ENCODE measurements at places on chromosomes 12 and 14.

GRCh38 chr12:92224685-92225331 lies 79.2 kb upstream of the BTG1 start:
- DNase-seq, result no peak

DNA sequence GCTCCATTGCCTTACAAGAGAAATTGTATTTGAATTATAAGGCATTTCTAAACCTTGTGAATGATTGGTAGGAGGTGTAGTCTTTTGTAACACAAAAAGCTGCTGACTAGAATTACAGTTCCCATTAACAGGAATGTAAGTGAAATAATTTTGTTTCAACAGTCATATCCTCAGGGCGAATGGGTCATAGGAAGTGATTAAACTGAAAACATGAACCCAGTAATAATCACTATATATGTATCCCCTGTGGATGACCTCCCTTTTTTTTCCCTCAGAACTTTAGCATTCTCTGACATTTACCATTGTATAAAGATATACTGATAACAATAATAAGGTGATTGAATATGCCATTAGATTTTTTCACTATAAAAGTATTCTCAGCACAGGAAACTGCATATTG lies 312.3 kb downstream of the ATP23 start:
- no peak for DNase-seq

DNA sequence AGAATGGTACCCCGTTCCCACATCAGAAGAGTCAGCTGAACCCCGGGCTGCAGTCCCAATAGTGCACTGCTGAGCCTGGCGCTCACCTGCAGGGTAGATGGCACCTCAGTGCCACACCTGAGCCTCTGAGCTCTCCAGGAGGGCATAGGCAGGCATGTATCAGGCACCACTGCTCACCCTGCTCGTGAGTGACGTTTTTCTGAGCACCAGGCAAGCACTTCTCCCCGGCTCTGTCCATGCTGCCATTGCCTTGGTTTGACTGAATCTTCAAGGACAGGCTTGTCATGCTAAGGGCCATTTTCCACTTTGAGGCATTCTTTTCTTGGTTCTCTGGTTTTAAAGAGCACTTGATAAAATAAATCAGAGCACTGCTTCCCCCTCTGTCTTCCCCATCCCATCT lies 161.6 kb upstream of the PRMT8 start:
- no peak for DNase-seq

GRCh38 chr12:105887131-105887530 lies 251.6 kb downstream of the NUAK1 start:
- no peak for DNase-seq

DNA sequence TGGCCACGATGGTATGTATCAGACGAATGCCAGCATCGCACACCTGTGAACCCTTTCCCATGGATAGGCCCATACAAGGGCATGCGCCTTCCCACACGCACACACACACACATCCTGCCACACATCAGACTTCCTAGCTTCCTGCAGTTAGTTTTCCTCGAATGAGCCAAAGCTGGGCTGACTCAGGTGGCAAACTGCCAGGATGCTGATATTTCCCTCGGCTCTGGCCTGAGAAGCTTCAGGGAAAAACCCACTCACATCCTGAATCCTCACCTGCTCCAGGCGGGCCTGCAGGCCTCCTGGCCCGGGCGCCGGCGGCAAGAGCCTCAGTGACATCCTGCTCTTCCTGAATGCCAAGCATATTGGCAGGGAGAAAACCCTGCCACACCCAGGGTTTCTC lies 22.4 kb downstream of the CALM1 start:
- DNase-seq, result peak; percentile 93

DNA sequence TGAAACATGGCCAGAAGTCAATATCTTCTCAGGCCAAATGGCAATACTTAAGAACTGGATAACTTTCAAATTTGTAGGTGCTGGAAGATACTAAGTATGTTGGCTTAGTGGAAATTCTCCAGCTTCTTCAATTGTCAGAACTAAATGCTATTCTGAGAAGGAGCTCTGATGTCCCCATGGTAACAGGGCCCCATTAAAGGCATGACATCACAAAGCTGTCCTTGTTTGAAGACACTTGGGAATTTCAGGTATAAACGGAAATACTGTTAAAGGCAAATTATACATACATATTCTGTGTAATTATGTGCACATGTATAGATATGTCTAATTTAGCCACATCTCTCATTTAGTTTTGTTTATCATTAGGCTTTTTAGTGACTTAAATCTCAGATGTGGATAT lies 210.0 kb upstream of the SEL1L start:
- DNase-seq, result no peak

DNA sequence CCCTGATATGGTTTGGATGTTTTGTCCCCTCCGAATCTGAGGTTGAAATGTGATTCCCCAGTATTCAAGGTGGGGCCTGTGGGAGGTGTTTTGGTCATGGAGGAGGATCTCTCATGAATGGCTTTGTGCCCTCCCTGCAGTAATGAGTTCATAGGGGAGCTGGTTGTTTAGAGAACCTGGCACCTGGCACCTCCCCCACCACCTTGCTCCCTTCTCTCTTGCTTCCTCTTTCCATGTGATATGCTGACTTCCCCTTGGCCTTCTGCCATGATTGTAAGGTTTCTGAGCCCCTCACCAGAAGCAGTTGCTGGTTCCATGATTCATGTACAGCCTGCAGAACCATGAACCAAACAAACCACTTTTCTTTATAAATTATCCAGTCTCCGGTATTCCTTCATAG lies 32.6 kb downstream of the CD163L1 start:
- DNase-seq, result no peak

- no peak for DNase-seq
These were observed 44.0 kb downstream of the TRAFD1 start for GRCh38 chr12:112169161-112169872.

DNA sequence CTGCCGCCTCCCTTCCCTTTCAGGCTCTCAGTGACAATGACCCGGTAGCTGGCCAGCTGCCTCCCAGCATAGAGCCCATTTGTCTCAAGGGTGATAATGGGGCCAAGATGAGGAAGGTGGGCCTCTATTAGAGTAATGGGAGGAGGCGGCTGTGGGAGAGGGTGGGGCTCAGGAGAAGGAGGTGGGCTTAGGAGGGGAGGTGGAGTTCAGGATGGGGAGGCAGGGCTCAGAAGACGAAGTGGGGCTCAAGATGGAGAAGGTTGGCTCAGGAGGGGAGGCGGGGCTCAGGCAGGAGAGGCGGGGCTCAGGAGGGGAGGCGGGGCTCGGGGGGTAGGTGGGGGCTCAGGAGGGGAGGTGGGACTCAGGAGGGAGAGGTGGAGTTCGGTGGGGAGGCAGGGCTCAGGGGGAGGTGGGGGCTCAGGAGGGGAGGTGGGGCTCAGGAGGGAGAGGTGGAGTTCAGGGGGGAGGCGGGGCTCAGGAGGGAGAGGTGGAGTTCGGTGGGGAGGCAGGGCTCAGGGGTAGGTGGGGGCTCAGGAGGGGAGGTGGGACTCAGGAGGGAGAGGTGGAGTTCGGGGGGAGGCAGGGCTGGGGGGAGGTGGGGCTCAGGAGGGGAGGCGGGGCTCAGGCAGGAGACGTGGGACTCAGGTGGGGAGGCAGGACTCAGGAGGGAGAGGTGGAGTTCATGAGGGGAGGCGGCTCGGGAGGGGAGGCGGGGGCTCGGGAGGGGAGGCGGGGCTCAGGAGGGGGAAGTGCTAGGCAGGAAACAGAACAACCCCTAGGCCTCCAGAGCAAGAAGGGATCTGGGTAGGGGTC lies 36.8 kb downstream of the IQSEC3 start:
- DNase-seq, result no peak

DNA sequence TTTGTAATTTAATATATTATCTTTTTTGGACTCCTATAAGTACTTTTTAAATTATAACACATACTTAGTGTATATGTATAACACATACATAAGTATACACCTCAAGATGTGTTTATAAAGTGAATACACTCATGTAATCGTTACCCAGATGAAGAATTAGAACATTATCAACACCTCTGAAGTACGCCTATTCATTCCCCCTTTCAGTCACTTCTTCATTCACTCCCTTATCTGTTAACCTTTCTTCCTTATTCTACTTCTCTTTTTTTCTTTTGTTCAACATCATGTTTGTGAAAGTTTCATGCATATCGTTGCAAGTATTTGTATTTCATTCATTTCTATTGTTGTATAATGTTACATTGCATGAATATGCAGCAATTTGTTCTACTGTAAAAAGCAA lies 98.5 kb downstream of the ARID2 start:
- DNase-seq, result no peak

DNA sequence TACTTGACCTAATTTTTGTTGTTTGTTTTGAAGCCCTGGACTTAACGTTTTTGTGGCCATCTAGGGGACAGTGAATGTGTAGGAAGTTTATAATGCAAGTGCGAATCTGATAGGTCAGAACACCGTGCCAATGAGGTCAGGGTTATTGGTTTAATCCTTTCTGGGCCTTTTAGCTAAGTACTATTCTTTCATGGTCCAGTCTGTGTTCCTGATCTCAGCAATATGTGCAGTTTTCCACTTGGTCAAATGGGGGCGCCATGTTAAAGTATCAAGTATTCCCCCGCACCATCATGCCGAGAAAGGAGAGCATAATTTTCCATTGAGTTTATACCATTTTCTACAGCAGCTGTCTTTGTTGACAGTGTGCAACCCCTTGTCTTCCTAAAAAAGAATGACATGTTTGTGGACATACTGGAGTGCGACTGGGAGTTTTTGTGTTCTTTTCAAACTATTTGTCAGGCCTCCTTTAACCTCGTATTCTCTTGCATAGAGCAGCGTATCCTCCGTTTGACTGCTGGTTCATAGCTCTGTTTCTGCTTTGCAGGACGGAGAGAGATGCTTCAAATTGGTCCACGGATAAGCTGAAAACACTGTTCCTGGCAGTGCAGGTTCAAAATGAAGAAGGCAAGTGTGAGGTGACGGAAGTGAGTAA lies 1.3 kb downstream of the AHSA1 start:
- peak; percentile 37 for DNase-seq

DNA sequence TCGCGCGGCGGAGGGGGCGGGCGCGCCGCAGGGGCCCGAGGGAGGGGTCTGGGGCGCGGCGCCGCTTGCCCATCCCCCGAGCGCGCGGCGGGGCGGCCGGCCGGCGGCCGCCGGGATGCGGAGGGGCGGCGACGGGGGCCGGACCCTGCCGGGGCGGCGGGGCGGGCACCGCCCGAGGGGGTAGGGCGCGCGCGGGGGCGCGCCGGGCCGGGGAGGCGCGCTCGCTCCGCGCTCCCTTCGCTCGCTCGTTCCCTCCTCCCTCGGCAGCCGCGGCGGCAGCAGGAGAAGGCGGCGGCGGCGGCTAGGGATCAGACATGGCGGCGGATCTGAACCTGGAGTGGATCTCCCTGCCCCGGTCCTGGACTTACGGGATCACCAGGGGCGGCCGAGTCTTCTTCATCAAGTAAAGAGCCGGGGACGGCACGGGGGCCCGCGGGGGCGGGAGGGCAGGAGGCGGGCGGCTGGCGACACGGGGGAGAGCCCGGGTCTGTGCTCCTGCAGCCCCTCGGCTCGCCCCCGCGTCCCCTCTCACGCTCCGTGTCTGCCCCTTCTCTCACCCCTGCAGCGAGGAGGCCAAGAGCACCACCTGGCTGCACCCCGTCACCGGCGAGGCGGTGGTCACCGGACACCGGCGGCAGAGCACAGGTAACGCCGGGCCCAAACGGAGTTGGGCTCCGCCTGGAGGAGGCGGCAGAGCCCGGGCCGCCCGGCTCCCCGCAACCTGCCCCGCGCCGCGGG lies at the start of gene PLEKHA5:
Gene PLEKHA5, plus strand, starts transcription at position 248 of the 738 bp plus-strand sequence. Its CDS starts 67 bp downstream, at position 315.
- no peak for DNase-seq

DNA sequence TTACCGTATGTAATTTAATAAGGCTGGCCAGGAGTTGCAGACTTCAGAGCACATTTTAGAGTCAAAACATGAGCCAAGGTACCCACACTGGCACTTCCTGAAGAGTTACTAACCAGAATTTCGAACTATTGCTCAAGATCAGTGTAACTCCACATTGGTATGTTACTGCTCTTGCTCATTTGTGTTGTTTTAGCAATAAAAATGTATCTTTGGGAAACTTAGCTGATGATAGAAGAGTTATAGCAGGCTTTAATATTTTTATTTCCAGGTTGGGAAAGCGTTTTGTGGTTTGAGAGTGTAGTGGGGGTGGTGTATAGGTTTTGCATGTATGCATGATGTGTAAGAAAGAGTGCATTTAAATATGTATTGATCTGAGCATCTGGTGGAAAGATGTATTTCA lies 96.6 kb downstream of the SCN8A start:
- DNase-seq, result no peak

Measured in retinal pigment epithelial cell (primary cell).